ENCODE measurements at places on chromosomes 7 and 10.

DNA sequence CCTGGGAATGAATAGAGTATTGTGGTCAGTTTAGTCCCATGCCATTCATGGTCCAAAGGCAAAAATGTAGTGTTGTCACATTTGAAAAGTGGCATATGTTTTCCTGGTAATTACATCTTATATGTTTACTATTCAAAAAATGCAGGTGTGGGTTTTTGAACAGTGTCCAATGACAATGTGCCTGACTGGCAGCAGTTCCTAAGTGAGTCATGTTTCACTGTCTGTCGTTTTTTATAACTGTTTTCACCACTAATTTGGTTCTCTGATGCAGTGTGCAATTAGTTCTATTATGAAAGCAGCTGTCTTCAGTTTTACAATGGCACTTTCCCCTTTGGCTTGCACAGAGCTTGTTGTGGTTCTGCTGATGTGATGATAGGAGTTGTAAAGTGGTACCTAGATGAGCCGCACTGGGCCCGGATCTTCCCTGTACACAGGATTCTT, 162.3 kb downstream of the SEM1 start:
- no peak for DNase-seq

GRCh38 chr10:107913317-107914294, 749.1 kb upstream of the SORCS1 start:
- no peak for DNase-seq

DNA sequence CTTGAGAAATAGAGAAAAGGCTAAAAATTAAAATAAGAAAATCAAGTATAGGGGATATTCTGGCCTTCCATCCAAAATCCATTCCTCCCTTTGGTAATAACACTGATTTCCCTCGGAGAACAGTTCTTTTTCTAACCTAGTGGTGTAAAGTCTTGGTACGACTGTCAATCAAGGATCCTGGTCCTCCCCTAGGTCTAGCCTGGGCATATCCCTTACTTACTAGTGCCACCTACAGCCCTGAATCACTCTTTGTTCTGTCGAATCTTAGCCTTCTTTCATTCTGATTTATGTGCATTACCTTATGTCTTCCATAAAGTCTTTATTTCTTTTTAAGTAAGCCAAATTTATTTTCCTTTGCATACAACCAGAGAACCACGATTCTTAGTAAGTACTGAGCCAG, 298.7 kb upstream of the LRRTM3 start:
- no peak for DNase-seq

GRCh38 chr7:94374721-94375566, 19.8 kb upstream of the COL1A2 start:
- DNase-seq, result peak; percentile 92

DNA sequence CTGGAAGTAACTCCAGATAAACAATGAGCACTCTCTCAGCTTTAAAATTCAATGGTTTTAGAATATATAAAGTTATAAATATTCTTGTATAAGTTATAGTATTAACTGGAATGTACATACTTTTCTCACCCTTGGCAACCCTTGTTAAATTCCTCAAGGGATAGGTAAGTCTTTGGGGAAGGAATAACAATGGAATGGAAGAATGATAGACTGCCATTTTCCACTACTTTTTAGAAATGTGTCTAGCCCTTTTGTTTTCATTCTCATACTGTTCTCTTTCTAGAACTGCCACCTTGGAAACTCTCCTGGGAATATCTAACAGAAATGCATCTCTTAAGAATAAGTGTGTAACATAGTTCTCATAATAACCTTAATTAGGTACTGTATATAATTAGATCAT, 8.3 kb downstream of the KIF5B start:
- DNase-seq, result no peak

DNA sequence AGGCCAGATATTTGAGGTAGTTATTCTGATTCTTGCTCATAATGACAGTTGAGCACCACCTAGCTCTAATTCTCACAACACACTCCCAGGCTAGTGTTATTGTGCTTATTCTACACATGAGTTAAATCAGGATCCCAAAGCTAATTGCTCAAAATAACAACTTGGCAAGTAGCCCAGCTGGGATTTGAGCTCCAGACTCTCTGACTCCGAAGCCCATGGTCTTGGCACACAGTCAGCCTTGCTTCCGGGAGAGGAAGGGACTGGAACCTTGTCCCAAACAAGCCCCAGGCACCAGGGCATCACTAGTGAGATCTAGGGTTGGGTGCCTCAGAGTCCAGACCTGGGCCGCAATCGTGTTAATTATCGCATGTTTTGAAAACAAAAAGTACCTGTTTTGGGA, 101.4 kb downstream of the GPAM start:
- peak; percentile 26 for DNase-seq

GRCh38 chr7:32217341-32218153, 147.3 kb upstream of the PDE1C start:
- DNase-seq, result no peak

- no peak for DNase-seq
These were observed 379.6 kb downstream of the ARL4A start for GRCh38 chr7:13067036-13067435.

DNA sequence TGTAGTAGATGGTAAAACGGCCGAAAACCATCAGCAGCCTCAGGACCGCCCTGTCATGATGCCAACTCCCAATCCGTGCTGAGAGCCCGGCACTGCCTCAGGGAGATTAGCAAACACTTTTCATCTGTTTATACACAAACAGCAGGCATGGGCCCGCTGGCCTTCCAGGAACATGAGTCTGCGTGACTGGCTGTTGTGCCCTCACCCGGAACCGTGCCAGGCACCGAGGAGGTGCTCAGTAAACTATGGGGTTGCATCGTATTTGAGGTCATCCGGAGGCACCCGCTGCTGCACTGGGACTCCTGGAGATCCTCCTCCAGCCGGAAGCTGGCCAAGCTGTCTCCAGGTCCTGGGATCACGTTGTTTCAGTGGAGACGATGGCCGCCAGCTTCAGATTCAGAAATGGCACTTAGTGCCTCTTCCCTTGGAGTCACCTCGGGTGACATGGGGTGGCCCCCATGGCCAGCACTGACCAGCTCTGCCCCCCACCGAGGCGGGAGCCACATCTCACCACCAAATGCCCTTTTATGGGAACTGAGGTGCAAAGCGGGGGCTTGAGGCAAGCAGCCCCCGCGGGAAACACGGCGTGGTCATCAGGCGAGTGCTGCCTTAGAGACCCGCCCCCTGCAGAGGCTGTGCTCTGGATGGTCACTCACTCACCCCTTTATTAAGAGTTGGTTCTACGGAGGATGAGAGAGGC, 585.9 kb downstream of the PTPRN2 start:
- no peak for DNase-seq

DNA sequence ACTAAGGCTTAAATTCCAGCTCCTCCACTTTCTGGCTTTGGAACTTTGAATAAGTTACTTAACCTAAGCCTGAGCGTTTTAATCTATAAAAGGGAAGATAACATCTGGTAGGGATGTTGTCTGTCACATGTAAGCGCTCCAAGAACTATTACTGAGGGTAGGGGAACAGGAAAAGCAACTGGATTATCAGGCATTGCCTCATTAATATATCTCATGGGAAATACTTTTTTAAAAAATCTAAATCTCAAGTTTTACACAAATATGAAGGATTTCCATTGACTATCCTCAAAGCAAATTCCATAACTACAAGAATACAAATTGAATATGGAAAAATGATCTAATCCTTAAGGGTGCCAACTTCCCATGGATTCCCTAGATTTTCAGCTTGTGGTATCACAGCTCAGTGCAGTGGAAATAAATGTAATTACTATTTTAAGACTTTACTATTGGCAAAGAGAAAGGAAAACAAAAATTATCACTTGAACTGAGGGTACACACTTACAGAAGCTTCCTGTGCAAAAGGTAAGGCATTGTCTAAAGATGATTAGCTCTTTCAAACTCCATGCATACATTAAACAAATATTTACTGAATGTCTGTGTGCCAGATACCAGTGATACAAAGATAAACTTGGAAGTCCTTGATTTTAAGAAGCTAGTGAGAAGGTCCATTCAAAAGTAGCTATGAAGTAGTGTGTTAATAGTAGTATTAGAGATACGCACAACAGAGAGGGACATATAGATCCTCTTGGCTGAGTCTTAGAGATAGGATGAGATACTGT, 38.4 kb downstream of the NT5C2 start:
- DNase-seq, result no peak

GRCh38 chr10:113612154-113612553, 51.7 kb downstream of the NRAP start:
- DNase-seq, result peak; percentile 39

- DNase-seq, result no peak
These were observed 36.4 kb downstream of the COPG2 start for GRCh38 chr7:130632111-130632510.

DNA sequence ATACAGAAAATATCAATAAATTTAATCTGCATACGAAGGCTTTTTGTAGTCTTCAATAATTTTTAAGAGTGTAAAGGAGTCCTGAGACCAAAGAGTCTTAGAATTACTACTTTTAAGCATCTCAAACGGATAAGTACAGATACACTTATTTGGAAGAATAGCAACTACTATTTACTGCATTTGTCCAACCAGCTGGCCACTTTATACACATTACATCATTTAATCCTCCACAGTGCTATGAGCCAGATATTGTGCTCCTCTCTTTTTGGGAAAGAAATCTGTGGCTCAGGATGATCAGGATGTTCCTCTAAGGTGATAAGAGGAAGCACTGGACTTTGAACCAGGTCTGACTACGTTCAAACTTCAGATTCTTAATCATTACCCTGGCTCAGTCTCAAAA, 588.6 kb upstream of the LRRTM3 start:
- DNase-seq, result no peak

GRCh38 chr7:151146761-151147160, 20.7 kb downstream of the GBX1 start:
- DNase-seq, result no peak

DNA sequence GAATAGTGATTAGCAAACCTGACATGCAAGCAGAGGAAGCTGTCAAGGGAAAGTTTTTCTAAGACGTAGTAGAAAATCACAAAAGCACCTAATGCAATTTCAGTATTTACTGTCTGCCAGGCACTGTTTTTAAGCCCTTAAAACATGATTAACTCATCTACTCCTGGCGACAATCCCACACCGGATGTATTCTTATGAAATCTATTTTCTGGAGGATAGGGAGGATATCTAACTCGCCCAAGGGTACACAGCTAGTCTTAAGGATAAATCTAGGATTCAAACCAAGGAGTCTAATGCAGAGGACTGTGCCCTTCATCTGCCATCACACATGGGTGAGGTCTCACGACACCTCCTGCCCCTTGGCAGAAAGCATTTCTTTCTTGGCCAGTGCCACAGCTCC, 47.8 kb upstream of the FIGNL1 start:
- DNase-seq, result no peak

DNA sequence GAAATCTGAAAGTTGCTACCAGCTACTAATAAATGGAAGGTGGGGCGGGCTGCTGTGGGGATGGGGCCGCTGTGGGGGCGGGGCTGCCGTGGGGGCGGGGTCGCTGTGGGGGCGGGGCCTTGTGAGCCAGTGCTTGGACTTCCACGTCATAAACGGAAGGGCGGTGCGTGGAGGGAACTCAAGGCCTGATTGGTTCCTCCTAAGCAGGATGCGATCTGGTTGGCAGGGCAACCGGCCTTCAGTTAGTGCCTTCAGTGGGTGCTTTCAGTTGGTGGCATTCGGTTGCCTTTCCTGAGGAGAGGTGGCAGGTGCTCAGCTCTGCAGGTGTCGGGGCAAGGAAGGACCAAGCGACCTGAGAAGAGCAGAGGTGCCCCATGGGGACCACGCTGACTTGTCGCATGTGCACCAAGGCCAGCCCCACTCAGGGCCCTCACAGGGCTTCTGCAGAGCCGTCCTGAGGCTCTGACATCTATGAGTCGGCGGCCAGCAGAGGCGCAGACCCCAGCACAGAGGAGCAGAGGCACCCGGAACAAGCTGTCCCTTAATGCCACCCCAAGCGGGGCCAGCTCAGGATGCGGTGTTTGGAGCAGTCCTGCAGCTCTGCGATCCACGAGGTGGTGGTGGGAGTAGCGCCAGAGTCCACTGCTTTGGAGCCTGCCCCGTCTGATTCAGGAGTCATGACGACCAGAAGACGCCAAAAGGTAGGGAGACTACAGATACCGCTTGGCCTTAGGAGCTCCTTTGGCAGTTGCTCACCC, 54.4 kb upstream of the PDSS1 start:
- no peak for DNase-seq

- no peak for DNase-seq
These were observed 7.0 kb upstream of the PANK1 start for GRCh38 chr10:89651916-89652573.

- DNase-seq, result no peak
These were observed 148.8 kb downstream of the TAX1BP1 start for GRCh38 chr7:27888736-27889135.

Measured in right hindlimb (tissue), 1 donor.